ENCODE measurements at places on chromosomes 3 and 15.
A peak's percentile ranks its signal among the peaks of the same experiment; 100 is the strongest.

- DNase-seq, result no peak
Measured at GRCh38 chr15:27741226-27741860, 357.8 kb downstream of the OCA2 start.

GRCh38 chr3:150223558-150223957 lies 184.5 kb upstream of the TSC22D2 start:
- no peak for DNase-seq

DNA sequence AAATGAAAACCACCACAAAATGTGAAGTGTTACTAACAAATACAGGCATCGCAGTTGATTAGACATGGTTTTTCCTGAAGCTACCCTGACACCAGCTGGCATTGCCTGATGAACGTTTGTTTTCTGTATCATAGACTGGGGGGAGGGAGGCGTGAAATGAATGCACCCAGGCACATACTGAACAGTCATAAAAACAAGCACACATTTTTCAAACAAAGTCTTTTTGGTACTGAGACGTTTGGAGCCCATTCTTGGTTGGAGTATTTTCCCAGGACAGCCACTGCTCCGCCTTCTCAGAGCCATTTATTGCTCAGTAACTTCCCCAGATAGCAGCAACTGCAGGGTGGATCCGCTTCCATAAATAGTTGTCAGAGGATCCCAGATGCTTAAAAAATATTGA lies 52.4 kb downstream of the KLF13 start:
- no peak for DNase-seq

GRCh38 chr15:61155741-61156700 lies 73.1 kb downstream of the RORA start:
- DNase-seq, result no peak

GRCh38 chr3:12886106-12886679 lies 44.8 kb upstream of the RPL32 start:
- DNase-seq, result no peak

DNA sequence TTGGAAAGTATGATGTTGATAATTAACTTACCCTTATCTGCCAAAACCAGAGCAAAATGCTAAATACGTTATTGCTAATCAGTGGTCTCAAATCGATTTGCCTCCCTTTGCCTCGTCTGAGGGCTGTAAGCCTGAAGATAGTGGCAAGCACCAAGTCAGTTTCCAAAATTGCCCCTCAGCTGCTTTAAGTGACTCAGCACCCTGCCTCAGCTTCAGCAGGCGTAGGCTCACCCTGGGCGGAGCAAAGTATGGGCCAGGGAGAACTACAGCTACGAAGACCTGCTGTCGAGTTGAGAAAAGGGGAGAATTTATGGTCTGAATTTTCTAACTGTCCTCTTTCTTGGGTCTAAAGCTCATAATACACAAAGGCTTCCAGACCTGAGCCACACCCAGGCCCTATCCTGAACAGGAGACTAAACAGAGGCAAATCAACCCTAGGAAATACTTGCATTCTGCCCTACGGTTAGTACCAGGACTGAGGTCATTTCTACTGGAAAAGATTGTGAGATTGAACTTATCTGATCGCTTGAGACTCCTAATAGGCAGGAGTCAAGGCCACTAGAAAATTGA lies 59.7 kb downstream of the DCUN1D1 start:
- no peak for DNase-seq

- DNase-seq, result no peak
Measured at GRCh38 chr3:84836961-84837360, 121.8 kb upstream of the CADM2 start.

DNA sequence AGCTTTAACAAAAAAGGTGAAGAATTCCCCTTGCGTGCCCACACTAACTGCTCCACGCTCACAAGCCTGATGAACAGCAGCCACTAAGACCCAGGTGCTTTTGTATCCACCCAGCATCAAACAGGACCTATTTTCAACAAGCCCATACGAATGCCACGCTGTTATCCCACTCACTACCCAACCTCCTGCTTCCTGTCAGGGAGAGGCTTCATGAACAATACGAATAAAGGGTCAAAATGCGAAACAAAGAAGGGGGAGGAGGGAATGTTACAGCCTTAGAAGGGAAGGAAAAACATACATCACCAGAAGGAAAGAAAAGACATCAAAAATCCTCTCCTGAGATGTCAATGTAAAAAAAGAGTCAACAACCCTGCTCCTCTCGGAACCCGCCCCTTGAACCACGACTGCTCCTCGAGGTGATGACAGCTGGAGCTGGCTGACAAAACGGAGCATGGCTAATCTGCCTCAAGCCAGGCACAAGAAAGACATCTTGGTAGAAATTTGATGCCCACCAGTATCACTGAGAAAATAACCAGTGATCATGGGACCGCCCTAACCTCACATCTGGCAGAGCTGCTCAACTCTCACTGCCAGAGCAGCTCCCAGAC lies 9.7 kb downstream of the ERC2 start:
- DNase-seq, result no peak

DNA sequence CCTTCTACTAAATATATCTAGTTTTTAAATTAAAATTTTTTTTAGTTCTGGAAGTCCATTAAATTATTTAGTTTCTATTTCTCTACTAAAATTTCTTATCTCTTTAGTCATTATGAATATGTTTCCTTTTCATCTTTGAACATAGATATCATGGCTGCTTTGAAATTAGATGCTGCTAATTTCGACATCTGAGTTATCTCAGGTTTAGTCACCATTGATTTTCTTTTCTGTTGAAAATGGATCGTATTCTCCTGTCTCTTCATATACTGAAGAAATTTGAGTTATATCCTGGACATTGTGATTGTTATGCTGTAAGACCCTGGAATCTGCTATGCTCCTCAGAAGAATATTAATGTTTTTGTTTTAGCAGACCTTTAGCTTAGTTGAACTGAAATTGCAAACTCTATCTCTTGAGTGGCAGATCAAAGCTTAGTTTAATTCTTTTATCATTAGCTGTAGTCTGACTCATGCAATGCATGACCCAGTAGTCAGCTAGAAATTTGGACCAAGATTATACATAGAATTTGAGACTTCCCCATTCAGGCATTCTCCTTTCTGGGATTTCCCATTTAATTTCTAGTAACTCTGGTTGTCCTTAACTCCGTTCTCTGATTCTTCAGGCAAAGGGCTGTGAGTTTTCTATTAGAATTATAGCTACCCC lies 439.8 kb upstream of the IL12A start:
- no peak for DNase-seq

GRCh38 chr3:108345492-108346205 lies 49.3 kb downstream of the HHLA2 start:
- no peak for DNase-seq

- DNase-seq, result no peak
Measured at GRCh38 chr15:93324186-93324975, 235.4 kb upstream of the RGMA start.

- no peak for DNase-seq
Measured at GRCh38 chr3:169085827-169086226, 577.7 kb downstream of the MECOM start.

- DNase-seq, result peak; percentile 43
Measured at GRCh38 chr3:193788189-193788991, 195.4 kb downstream of the OPA1 start.

DNA sequence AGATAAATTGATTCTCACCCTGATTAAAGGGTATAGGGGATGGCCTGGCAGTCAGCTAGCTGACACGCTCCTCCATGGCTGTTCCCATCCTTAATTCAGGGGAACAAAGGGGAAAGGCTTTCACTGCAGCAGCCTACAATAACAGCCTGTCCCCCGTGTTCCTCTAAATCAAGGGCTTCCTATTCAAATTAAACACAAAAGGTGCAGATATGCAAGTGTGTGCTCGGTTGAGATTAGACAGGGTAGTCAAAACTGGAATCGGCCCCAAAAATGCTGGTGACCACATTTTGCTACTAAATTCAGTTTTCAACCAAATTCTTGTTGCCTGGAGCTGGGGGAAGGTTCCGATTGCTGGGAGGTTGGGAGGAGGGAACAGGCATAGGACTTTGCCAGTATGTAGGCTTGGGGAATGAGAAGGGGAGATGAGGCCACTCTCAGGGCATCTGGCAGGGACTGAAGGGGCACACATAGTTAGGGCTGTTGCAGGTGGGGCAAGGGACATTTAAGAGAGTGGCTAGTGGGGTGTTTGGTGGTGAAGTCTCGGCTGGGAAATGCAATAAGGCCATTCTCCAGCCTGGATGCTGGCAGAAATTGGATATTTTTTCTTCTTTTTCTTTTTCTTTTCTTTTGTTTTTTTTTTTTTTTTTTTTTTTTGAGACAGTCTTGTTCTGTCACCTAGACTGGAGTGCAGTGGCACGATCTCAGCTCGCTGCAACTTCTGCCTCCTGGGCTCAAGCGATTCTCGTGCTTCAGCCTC lies 32.9 kb upstream of the CTSH start:
- DNase-seq, result no peak

DNA sequence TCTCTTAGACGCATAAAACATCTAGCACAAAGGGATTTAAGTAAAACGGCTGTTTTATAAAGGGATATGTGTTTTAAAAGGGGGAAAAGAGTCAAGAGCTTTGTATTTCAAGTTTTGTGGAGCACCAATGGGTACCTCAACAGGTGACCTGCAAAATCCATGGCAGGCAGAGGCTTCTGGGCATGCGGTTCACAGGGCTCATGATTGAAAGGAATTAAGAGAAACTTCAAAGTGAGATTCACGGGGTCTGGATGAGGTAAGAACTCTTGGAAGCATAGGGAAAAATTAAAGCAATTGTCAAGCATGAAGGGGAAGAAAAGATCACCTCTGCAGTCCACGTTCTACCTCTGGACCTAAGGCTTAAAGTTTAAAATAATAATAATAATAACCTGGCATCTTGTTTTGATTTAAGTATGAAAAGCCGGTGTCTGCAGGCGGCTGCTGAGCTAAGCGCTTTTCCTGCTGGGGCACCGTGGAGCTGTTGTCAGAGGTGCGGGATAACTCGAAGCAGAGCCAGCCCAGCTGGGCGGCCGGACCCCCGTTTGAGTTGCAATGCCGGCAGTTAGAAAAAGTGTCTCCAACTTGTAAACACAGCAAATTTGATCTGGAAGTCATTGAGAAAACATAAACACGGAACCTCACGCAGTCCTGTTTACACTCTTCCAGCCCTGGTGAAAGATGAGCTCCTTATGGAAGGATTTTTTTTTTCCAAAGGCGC lies 40.5 kb downstream of the HES1 start:
- DNase-seq, result no peak

DNA sequence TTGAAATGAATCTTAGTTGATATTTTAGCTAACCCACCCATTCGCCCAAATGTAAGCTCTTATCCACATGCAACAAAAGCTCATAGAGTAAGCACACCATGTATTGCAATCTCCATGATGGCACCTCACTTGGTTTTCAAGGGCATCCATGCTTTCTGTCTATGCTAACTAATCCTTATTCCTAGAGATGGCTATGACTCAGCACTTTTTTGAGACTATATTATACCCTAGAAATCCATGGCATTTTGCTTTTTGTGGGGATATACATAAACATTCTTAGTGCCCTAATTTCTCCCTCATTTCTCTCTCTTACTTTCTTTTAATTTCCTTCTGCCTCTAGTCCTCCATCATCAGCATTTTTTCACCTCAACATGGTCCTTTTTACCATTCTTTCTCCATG lies 168.5 kb upstream of the STT3B start:
- no peak for DNase-seq

- DNase-seq, result no peak
Measured at GRCh38 chr3:37673401-37673800, 188.3 kb upstream of the CTDSPL start.

GRCh38 chr3:157913741-157914150 lies 192.5 kb downstream of the SHOX2 start:
- DNase-seq, result no peak

DNA sequence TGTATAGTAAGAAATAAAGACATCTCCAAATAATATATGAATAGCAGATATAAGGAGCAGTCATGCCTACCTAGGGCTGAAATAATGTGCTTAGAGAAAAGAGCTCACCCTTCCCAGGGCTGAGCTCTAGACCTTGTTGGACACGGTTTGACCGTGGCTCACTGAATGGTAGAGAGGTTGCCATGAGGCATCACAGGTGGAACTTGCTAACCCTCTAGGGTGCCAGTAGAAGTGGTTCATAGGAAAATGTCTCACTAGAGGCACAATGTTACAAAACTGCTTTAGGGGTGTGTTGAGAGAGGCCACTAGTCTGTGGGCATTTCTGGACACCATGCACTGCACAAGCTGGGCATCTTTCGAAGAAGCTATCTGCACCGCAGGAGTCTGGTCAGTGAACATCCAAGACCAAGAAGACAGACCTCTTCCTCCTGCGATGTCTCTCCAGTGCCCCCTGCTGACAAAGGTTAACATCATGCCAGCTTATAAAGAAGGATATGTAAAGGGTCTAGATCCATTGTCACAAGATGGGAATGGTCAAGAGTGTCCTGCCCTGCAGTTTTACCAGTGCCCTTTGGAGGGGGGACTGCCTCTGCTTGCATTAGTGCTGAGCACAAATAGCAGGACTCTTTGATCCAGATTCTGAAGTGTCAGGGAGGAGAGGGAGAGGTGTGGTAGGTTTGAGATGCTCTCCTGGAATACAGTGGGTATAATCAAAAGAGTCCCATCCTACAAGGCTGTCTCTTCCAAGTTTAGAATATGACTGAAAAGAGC lies 266.8 kb downstream of the ZNF385D start:
- DNase-seq, result peak; percentile 41

- DNase-seq, result no peak
Measured at GRCh38 chr3:196541684-196542445, 26.5 kb downstream of the WDR53 start.

- DNase-seq, result no peak
Measured at GRCh38 chr15:64850778-64851502, 9.2 kb downstream of the PLEKHO2 start.

DNA sequence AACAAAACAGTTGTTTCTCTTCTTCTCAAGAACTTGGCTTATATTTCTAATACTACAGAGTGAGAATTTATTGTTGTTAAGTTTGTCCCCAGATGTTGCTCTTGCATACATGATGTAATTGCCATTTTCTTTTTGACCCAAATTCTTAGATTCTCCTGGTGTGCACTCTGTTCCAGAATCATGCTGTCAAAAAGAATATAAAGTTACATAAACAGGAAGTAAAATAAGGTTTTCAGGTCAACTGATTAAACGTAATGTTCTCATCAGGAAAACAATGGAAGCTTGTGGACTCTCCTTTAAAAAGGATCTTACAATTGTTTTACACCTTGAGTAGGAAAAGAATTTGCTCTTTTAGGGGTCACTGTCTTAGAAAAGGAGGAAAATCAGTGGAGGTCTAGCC lies 121.8 kb downstream of the ADAM10 start:
- DNase-seq, result no peak
